ENCODE measurements at places on chromosomes 7 and 10.

- DNase-seq = no peak
Measured at GRCh38 chr7:32206987-32207386, 136.8 kb upstream of the PDE1C start.

DNA sequence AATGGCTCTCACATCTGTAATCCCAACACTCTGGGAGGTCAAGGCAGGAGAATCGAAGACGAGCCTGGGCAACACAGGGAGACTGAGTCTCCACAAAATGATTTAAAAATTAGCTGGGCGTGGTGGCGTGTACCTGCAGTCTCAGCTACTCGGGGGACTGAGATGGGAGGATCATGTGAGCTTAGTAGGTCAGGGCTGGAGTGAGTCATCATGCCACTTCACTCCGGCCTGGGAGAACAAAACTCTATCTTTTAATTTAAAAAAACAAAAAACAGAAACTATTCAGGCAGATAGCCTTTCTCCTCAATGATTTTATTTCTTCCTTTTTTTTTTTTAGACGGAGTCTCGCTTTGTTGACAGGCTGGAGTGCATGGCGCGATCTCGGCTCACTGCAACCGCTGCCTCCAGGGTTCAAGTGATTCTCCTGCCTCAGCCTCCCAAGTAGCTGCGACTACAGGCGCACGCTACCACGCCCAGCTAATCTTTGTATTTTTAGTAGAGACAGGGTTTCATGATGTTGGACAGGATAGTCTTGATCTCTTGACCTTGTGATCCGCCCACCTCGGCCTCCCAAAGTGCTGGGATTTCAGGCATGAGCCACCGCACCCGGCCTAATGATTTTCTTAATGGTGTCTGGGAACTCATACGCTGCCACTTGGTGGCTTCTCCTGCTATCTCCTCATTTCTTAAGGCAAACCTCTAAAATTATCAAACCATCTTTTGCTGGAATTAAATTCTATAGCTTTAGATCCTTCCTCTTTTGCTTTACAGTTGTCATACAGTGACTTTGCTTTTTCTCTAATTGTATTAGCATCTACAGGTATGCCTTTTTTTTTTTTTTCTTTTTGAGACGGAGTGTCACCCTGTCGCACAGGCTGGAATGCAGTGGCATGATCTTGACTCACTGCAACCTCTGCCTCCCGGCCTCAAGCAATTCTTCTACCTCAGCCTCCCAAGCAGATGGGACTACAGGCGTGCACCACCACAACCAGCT is 22.9 kb downstream of the SRPK2 start:
- no peak for DNase-seq

- peak; percentile 21 for DNase-seq
Measured at GRCh38 chr7:17940951-17941431, 697 bp upstream of the SNX13 start.

- no peak for DNase-seq
Measured at GRCh38 chr7:150314639-150315239, 8.4 kb upstream of the LRRC61 start.

GRCh38 chr10:33152146-33152545 is 182.3 kb downstream of the NRP1 start:
- DNase-seq = no peak

DNA sequence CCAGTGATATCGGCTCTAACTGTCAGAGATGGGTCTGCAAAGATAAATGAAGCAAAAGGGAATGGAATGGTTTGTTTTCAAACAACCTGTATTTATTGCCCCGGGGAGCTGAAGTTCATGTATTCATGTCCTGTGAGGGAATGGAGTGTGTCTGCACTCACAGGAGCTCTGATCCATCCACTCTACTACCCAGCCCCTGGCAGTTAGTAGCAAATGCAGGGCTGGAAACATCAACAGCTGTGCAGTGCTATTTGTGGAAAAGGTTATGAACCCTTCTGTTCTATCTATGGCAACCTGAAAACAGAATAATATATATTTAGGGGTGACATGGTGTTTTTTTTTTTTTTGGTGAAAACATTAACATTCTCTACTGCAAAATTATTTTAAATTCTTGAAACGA is 9.8 kb downstream of the AGR2 start:
- DNase-seq = no peak

Measured in MM.1S (cell line).